Adrenal gland (tissue), 19 donors: ENCODE measurements at places on chromosomes 11 and 22.

- no peak for DNase-seq
Measured at GRCh38 chr11:72141066-72141465, 5.5 kb downstream of the FOLR3 start.

GRCh38 chr11:36156161-36156816, 132.9 kb downstream of the COMMD9 start:
- no peak for DNase-seq

GRCh38 chr22:24142241-24142640, 39.0 kb upstream of the SUSD2 start:
- DNase-seq = no peak

DNA sequence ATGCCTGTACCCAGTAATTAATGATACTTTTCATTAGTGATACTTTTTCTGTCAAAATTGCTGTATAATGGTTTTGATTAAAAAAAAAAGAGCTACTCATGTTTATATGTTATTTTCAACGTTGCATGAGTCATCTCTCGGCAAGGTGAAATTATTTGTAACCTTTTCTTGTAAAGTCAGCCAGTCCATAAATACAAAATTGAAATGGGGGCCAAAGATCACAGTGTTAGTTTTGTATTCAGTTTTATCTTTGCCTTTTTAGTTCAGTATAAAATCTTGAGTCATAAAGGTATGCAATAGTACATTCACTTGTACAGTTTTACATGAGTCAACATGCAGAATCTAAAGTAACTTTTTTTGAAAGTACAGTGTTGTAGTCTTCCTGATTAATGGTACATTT, 4.3 kb downstream of the ARHGEF12 start:
- DNase-seq = no peak

DNA sequence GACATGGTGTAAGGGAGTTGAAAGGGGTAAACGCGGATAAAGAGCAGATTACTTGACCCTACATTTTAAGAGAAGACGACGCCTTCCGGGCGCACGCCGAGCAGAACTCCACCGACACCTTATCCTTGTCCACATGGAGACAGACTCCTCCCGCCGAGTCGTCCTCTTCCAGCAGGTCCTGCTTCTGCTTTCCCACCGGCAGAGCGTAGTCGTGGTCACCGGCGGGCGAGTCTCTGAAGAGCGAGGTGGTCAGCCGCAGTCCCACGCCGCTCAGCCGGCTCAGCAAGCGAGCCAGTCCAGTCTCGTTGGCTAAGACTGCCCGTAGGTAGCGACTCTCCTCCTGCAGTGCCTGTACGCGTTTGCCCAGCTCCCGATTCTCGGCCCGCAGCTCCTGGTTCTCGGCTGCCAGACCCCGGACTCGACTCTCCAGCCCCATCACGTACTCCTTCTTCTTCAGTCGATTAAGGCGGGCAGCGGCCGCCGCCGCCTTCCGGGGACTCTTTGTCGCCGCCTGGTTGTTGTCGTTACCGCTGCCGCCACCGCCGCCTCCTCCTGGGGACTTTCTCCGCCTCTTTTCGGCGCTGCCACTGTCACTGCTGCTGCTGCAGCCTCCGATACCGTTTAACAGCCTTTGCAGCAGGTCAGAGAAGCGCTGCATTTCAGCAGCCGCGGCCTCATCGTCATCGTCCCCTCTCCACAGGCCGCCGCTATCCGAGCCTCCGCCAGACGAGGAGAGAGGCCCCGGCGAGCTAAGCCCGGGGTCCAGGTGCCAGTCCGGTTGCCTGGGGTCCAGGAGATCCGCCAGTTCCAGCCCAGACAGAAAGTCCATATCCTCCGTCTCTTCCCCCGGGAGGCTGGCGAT, 945 bp downstream of the CREBZF start:
- peak; percentile 76 for DNase-seq

- DNase-seq = no peak
Measured at GRCh38 chr11:3230636-3231549, 1.3 kb downstream of the MRGPRE start.

- DNase-seq = no peak
Measured at GRCh38 chr11:95625164-95625900, 164.2 kb downstream of the FAM76B start.

DNA sequence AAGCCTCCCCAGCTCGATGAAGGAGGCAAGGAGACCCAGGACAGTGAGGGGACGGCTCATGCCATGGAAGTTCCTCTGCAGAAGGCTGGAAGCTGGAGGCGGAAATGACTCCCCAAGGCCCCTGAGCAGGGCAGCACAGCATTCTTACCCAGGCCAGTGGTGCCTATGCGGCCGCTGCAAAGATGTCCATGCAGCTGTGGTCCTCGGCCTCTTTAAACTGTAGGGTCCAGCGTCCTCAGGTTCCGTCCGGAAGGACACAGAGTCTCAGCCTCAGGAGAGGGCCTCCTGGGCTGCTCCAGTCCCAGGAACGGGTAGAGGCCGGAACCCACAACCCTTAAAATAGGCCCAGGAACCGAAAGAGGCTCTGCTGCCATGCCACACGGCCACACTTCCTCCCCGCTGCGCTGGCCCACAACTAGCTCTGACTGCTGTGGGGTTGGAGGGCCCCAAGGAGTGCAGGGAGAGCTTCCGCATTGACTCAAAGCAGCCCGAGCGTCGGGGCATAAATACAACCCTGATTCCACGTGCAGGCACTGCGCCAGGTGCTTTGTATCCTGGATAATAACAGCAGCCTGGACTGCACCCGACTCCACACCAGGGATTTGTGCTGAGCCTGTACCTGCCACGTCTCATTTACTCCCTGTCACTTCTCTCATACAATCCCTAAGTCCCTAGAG, 5.5 kb downstream of the KIAA0930 start:
- no peak for DNase-seq
